Left ventricle myocardium inferior (tissue), 1 donor: ENCODE measurements at places on chromosomes 12 and 14. TPM values are rescaled to one million over a fixed set of nuclear protein-coding genes. Genes with fewer than 3 reads are reported as not detected.
A peak's percentile ranks its signal among the peaks of the same experiment; 100 is the strongest.

DNA sequence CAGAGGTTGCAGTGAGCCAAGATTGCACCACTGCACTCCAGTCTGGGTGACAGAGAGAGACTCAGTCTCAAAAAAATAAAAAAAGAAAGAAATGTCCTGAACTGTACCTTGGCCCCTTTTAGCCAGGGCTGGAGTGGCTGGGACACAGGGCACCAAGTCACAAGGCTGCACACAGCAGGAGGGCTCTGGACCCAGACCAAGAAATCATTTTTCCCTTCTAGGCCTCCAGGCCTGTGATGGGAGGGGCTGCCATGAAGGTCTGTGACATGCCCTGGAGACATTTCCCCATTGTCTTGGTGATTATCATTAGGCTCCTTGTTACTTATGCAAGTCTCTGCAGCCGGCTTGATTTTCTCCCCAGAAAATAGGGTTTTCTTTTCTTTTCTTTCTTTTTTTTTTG is 5.1 kb upstream of the ACOT6 start:
- no peak for DNase-seq

Gene CNOT2
- total RNA-seq = 33.0 TPM

Gene KLRK1
- total RNA-seq = 0.36 TPM

GRCh38 chr12:116876151-116876869 is 4.9 kb downstream of the HRK start:
- DNase-seq = no peak

- no peak for DNase-seq
Measured at GRCh38 chr12:68292151-68292943, 38.9 kb upstream of the IL22 start.

- no peak for DNase-seq
Measured at GRCh38 chr12:10307630-10308029, at the start of gene KLRD1. KLRD1 (plus strand) TSS chr12:10307870; CDS start chr12:10308078, 208 bp downstream.

Gene HELB
- 1.3 TPM for total RNA-seq

- no peak for DNase-seq
Measured at GRCh38 chr12:114691763-114692185, 7.8 kb upstream of the TBX3 start.

DNA sequence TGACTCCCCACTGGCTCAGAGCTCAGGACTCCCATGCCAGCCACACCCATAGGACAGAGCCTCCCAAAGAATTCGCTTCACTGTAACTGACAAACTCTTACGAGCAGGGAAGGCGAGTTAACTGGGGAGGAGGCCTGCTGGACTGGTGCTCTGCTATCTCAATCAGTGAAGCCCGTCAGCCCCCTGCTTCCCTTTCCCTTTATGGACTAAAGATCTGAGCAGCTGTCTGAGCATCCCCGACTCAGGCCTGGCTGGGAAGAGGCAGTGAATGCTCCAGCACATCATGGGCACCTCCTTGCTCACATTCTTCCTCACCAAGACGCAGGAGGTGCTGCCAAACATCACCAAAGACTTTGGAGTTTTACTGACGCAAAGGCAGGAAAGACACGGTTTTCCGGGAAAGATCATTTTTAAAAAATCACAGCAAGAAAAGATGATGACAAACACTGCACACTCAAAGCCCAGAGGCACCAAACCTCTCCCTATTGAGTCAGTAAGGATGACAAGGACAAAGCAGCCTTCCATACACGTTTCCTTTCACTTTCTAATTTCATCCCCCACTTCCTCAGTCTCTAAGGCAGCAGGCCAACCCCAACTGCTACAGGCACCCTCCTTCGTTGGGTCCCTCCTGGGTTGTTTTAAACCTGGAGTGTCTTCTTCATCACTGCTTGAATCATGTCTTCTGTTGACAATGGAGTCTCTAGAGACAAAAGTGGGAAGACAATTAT is 45.0 kb upstream of the P2RX7 start:
- DNase-seq = no peak

DNA sequence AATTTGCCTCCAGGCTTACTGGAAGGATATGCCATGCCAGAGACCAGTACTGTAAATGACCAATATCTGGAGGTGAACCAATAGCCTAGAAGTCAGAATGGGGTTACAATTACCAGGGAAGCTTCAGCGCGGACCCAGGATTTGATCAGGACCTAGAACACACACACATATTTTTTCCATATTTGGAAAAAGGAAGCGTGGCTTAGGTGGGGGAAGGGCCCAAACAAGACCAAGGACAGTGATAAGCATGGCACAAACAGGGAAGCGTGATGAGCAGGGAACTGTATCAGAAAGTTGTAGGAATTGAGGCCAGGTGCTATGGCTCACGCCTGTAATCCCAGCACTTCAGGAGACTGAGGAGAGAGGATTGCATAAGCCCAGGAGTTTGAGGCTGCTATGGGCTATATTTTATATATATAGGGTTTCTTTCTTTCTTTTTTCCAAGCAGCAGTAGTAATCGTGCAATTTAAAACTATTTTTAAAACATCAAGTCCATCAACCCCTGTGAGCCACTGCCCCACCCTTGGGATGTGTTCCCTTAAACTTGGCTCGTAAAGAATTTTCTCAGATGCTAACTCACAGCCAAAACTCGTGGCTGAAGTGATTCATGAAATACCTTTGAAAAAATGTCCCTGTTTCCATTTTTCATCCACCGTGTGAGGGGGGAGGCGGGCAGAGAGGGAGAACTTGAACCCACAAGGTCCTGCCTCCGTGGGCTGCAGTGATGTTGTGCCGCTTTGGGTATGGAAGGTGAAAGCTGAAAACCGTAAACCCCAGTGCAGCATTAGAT is 16.7 kb downstream of the HRK start:
- no peak for DNase-seq

GRCh38 chr12:94198469-94198868 is 50.1 kb downstream of the PLXNC1 start:
- no peak for DNase-seq

DNA sequence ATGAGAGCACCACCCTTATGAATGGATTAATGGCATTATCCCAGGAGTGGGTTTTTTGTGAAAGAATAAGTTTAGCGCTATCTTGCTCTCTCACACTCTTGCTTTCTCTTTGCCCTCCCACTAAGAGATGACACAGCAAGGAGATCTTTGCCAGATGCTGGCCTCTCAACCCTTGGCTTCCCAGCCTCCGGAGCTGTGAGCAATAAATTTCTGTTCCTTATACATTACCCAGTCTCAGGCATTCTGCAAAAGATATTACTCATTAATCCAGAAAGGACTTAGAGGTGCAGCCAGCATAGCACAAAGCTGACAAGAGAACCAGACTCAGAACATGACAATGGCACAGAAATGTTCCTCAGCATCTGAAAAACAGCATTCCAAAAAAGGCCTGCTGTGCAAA is 190.6 kb downstream of the ITPR2 start:
- no peak for DNase-seq

Gene EFS
- total RNA-seq = 3.6 TPM

GRCh38 chr12:275812-276211 is 13.2 kb upstream of the SLC6A13 start:
- no peak for DNase-seq

DNA sequence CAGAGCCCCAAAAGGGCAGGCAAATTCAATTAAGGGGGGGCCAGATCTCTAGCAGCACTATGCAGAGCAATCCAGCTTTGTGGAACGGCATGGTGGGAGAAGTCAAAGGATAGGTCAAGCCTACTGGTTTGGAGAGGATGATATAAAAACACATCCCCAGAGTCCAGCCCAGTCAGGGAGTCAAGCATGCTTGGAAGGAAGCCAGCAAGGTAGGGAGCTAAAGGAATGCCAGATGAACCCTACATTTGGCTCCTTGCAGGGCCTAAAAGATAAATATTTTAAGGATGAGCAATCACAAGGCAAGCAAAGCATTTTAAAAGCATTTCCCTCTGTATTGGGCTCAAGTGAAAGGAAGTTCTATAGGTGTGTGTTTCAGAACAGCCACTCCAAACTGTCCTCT is 21.4 kb downstream of the KCTD10 start:
- no peak for DNase-seq

GRCh38 chr12:93237235-93237915 is 140.3 kb upstream of the NUDT4 start:
- DNase-seq = peak; percentile 32

- no peak for DNase-seq
Measured at GRCh38 chr14:94470311-94470710, 5.7 kb downstream of the SERPINA9 start.

DNA sequence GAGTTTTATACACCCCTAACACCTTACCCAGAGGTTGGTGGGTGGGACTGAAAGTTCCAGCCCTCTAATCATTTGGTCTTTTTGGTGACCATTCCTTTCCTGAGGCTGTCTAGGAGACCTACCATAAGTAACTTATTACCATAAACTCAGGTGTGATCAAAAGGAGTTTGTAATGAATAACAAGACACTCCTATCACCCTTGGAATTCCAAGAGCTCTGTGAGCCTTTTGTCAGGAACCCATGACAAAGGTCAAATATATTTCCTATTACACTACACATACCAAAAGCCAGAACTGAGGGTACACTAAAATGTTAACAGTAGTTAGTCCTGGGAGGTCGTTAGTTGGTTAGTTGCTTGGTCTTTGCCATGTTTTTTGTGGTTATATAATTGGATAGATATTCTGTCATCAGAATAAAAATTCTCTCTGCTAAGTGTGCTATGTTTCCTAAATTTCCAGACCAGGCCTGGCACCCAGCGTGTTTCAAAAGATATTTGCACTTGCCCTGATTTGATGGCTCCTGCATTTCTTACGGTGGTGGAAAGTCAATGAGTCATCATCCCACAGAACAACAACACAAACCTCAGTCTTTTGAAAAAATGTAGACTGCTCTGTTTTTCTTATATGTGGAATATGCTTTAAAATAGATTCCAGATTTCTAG is 27.0 kb upstream of the AKAP5 start:
- no peak for DNase-seq
